Cardiac muscle cell (in vitro differentiated cells and primary cell): ENCODE measurements at places on chromosomes 2 and 18.

- DNase-seq, result no peak
Measured at GRCh38 chr2:62662554-62662953, 43.0 kb upstream of the EHBP1 start.

GRCh38 chr2:15816226-15816625 is 124.1 kb upstream of the MYCN start:
- no peak for DNase-seq

DNA sequence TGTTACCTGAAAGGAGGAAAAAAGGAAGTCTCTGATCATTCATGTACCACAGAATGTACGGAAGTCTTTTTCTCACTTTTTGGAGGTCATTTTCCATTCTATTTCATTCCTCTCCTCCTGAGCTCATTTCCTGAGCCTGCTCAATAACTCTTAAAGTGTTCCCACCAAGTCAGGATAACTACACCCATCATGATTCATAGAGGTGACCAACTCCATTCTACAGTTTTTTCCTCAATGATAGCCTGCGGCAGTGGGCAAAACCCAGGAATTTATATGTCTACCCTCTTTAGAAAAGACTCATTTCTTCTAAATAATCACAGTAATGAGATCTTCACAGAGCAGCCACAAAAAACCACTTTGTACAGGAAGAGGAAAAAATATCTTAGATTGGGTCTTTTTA is 372.5 kb downstream of the RBM43 start:
- no peak for DNase-seq

DNA sequence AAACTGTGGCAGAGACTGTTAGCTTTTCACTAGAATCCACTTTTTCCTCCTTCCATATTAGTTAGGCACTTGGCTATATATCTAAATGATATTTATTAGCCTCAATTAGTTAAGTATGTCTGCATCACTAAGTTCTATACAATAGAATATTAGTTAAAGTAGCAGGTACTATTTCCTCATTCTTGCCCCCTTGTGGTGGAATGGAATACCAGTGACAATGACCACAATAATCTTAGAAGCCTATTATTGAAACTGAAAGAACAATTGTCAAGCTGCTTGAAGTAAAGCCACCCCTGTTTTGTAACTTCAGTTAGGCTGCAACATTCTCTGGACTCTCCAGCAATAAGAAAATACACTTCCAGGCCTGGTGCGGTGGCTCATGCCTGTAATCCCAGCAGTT is 476.3 kb upstream of the VWC2L start:
- DNase-seq, result peak; percentile 16

DNA sequence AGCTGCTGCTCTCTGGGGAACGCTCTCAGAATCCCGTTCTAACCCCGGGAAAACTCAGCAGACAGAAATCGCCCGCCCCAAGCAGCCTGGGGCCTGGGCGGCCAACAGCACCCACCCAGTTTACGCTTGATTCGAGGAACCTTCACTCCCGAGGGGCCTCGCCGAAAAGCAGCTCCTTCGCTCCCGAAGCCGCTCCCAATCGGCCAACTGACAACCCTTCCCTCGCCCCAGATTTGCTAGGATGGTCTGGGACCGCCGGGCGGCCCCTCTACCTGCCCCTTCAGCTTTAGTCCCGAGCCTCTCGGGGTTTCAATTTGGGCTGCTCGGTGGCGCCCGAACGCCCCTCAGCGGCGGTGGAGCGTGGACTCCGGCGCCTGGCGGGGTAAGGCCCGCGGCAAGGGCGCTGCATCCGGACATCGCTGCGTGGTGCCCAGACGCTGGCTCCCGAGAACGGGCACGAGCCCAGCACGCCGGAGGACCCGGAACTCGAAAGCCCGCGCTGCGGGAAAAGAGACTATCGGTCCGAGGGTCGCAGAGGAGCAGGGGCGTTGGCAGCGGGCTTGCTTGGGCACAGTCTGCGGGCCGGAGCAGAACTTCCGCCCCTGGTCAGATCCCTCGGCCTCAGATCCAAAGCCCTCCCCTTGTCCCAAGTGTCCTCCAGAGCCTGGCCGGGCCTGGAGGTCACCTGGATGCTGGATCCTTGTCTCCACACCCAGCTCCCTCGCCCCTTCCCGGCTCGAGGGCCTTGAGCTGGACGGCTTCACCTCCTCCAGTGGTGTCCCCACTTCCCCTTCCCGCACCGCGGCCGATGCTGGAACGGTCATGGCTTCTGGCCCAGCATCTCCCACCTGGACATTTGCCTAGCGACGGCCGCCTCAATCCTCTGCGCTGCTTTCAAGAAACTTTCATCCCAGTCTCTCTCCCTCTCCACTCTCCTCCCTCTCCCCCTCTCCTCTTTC is 3.0 kb upstream of the OTX1 start:
- no peak for DNase-seq

DNA sequence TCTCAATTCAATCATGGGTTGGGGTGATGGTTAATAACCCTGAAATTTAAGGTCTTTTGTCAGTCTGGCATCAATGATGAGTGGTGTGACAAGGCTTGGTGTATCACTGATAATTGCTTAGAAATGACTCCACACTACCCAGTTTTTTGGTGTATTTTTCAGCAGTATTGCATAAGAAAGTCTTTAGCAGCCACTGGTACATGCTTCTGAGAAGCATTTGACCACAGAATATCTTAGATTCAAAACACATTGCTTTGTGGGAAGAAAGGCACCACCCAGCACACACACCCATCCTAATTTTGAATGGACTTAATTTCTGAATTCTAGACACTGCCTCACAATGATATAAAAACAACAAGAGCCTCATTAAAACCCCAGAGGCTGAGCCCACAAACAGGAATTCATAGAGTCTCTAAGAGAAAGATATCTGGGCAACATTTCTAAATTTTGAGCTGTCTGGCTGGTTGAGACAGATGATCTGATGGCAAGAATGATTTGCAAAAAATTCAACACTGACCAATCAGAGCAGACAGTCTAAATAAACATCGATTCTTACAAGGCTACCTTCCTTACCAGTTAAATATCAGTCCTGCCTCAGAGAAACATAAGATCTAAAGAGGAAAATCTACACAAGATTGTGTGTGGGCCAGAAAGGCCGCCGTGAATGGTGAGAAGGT is 114.7 kb upstream of the CYP1B1 start:
- peak; percentile 88 for DNase-seq

- DNase-seq, result no peak
Measured at GRCh38 chr2:205017381-205017780, 472.1 kb downstream of the PARD3B start.

DNA sequence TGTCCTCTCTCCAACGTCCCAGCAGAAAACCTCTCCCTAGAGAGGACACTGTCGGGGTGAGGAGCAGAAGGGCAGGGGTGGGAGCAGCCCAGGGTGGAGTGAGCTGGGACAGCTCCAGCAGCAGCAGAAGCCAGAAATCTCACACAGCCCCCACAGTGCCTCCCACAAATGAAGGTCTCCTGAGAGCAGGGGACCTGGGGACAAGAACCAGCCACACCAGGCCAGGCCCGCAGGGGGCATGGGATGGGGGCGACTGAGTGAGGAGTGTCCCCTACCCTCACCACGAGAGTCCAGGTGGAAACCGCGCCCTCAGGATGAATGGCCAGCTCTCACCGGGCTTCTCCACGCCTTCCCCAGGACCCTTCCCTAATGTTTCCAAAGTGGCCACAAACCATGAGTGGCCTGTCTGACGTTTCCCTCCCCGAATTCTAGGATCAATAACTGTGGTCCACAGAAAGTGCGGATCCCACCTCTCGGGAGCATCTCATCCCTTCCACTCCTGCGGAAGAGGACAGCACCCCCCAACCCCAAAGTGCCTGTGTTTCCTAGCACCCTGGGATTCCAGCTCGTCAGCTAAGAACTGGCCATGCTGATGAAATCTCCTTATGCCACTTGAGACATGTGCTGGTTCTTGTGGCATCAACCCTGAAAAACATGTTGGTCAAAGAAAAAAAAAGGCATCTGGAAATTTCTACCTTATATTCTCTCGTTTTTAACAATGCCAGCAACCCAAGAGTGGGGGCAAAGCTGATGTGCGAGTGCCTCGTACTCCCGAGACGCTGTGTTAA is 121.1 kb downstream of the HDAC4 start:
- no peak for DNase-seq

DNA sequence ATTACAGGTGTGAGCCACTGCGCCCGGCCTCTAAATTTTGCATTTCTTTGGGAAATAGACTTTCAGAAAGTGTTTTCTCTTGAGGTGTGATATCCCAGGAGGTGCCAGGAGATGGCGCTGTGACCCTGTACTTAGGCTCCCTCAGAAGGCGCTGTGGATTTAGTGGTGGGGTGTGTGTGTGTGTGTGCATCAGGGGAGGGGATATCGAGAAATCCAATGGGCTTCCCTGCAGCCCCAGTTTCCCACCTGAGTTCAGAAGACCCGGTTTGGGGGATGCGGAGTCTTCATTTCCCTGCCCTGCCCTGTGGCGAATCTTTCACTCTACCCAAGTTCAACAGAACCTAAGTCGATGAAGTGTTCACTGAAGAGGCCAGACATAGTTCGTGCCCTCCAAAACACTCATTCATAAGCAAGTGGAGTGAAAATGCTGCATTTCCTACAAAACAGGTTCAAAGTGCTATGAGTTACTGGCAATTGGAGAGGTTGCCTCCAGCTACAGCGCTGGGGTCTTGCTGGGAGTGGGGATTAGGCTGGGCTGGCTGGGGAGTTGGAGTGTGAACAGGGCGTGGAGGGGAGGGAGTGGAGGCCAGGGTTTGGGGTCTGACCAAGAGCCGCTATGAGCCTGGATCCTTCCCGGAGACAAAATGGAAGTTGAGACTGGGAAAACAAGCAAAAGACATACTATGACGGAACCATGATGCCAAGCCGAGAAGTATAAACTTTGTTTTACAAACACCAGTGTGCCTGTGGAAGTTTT is 6.5 kb upstream of the WNT6 start:
- DNase-seq, result peak; percentile 76

GRCh38 chr2:3476985-3477327 is 42.4 kb downstream of the ADI1 start:
- no peak for DNase-seq

DNA sequence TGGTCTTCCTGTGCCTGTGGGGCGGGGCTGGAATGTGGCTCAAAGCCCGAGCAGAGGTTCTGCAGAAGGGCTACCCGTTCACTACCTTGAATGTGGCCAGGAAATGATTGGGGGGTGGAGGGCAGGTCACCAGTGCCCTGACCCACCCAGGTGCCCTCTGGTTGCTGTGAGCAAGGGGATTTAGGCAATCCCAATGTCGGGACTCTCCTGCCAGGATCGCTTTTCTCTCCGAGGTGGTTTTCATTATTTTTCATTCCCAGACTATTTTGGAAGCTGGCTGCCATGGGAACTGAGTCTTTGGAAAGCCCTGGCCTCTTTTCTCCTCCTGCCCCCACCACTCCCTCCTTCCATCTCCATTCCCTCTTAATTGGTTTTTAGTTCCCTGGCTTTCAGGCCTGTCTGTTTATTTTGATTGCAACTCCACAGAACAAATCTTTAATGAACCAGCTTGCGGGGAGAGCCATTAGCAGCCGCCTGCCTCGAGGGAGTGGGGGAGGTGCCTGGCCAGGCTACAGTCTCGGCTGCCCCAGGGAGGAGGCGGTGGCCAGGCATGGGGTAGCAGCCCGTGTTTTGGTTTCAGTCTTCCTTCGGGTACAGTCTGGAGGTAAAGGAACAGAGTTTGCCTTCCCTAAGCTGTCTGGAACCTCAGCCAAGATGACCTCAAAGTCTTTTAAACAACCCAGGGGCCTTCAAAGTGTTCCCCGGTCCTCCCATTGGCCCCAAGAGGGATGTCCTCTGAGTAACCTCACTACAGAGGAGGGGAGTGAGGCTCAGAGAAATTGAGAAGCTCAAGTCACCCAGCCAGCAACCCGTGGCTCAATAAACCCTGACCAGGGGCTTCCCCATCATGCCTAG is 114.4 kb upstream of the HAAO start:
- no peak for DNase-seq

GRCh38 chr2:217538719-217539118 is 464.1 kb downstream of the TNS1 start:
- no peak for DNase-seq

GRCh38 chr2:98463551-98463971 is 18.9 kb downstream of the INPP4A start:
- no peak for DNase-seq
